ENCODE measurements at places on chromosomes 11 and 22.

DNA sequence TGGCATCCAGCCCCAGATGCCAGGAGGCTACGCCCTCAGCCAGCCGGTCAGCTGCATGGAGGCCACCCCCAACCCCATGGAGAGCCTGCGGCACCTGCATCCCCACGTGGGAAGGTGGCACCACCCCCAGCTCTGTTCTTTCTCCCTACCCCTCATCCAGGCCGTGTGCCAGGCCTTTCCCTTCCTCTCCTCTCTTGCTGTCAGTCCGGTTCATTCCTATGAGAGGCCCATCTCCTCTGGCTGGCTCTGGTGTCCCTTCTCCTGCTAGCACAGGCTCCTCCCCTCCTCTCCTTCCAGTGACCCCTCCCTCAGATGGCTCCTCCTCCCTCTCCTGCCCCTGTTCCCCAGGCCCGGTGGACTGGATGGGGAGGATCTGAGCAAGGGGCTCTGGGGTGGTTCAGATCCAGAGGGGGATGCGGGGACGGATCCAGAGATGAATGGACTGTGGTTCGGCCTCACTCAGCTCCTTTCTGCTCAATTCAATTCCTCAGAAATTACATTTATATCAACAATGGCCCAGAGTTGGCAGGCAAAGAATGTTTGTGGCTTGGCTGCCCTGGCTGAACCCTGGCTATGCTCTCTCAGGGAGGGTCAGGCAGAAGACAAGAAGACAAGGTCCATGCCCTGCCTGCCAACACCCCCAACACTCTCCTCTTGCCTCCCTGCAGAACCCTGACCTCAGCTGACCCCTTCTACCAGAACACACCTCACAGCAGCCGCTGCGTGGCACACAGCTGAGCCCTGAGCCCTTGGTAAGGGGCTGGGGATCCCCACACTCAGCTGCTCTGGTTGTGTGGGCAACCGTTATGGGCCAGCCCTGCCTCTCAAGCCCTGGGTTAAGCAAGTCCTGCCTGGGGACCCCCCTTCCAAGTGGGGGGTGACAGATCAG lies 18.5 kb upstream of the LRRC10B start:
- DNase-seq = no peak

- no peak for DNase-seq
Measured at GRCh38 chr22:36239150-36239400, 252 bp downstream of the APOL2 start.

- no peak for DNase-seq
Measured at GRCh38 chr11:133122256-133122655, 410.0 kb downstream of the OPCML start.

GRCh38 chr11:44564166-44564565 lies 1.3 kb upstream of the CD82 start:
- DNase-seq = no peak

All from NCI-H1048 (cell line).